ENCODE measurements at places on chromosomes 7 and 10. TPM values are rescaled to one million over a fixed set of nuclear protein-coding genes. Genes with fewer than 3 reads are reported as not detected.
A peak's percentile ranks its signal among the peaks of the same experiment; 100 is the strongest.

DNA sequence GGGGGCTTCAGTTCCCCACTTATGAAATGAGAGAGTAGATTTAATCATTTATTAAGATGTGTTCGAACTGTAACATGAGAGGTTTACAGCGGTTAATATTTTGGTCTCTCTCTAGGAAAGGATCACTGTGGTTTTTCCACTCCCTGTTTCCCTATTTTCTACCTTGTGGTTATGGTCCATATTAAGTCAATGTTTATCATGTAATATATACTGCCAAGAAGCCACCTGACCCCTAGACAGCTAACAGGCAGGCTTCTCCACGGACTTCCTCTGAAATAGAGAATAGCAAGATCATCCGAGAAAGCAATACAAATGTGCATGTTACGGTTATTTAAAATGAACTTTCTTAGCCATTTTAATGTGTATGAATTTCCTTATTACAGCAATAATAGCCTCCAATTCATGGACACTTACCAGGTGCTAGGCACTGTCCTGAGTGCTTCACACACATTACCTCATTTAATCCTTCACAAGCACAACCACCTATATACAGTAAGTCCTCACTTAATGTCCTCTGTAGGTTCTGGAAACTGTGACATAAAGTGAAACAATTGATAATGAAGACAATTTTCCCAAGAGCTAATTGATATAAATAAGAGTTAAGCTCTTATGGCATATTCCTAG lies 835 bp upstream of the COL28A1 start:
- DNase-seq: no peak

Gene TSPAN33
- total RNA-seq: 17.1 TPM

- DNase-seq: no peak
Observed at GRCh38 chr10:71873582-71874211, 22.6 kb upstream of the PSAP start.

Gene NPSR1
- total RNA-seq: not detected

Gene NUDT1
- not detected for total RNA-seq

Gene RAMP3
- 23.1 TPM for total RNA-seq

- DNase-seq: no peak
Observed at GRCh38 chr7:131002600-131002999, 268.6 kb upstream of the KLF14 start.

DNA sequence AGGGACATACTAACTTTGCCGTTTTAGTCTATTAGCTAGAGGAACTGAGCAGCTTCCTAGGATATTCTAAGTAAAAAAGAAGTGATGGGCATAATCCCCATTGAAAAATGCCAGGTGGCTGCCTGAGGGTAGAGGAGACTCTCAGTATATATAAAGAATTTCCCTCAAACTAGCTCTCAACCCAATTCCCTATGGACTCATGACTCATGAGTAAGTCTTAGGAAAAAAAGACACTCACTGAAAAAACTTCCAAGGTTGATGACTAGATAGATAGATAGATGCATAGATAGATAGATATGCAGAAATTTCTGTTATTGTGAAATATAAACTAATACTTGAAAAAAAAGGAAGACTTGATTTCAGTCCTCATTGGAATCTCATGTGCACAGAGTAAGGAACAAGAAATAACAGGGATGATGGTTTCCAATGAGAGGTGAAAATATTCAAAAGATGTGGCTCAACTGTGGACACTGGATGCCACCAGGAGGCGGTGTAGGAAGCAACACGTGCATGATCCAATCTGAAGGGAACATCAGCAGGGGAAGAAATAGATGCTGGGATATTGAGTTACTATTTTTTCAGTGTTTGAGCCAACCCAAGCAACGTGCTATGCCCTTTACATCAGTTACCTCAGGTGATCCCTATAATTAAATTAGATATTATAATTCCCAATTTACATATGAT lies 711.0 kb upstream of the LRRTM3 start:
- DNase-seq: no peak

- no peak for DNase-seq
Observed at GRCh38 chr10:72079356-72079755, 9.0 kb downstream of the SPOCK2 start.

DNA sequence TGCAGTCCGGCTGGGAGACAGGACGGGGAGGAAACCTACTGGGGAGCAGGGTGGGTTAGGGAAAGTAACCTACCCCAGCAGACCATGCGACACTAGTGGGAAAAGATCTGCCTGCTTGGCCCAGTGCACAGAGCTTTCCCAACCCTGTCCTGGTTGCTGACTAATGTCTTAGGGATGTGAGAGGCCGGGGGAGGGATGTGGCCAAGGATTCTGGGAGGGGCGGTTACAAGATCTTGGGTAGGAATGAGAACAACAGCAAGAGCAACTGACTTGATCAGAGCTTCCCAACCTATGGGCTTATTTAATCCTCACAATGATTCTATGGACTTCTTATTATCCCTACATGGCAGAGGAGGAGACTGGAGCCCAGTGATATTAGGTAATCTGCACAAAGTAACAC lies 24.0 kb upstream of the EIF5AL1 start:
- peak; percentile 58 for DNase-seq

GRCh38 chr7:152462995-152463708 lies 27.3 kb upstream of the KMT2C start:
- DNase-seq: no peak

DNA sequence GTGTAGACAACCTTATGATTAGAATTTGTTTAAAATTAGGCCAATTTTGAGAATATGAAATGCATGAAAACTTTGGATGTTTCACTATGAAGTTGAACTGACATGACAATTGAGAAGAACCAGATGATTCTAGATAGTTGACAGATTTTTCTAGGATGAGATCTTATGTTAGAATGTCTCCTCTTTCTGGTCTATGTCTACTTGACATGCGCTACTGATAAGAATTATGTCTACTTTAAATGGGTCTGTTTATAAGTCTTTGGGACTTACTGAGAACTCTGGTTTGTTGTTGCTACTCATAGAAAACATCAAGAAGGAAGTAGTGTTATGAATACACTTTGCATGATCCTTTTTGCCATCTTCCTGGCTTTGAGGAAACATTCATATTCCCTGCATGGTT lies 228.2 kb upstream of the CCDC6 start:
- DNase-seq: no peak

GRCh38 chr10:95408148-95408960 lies 117.6 kb upstream of the PDLIM1 start:
- no peak for DNase-seq

DNA sequence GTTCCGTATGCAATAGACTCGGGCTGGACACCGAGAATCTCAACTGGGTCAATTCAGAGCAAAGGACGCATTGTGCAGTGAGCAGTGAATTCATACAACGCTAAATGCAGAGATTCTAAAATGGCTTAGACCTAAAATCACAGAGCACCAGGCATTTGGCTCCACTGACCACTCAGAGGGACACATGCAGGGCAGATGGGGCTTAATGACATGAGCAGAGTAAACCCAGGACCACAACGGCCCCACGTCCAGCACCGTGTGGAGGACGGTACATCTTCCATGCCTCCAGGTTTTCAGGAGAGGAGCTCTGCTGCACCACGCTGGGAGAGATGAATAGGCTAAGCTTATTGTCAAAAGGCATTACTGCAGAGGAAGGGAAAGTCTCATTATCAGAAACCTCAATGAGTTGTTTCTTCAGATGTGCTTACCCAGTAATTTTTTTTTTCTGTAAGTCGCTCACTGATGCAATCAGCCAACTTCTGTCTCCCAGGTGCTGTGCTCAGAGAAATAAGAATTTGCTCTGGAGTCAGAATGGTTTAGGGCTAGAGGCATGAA lies 555.0 kb downstream of the PTPRN2 start:
- no peak for DNase-seq

Gene NKX2-3
- total RNA-seq: not detected

- DNase-seq: no peak
Observed at GRCh38 chr10:63692220-63692896, 171.2 kb downstream of the REEP3 start.

GRCh38 chr10:36157486-36157885 lies 515.4 kb upstream of the FZD8 start:
- no peak for DNase-seq

- DNase-seq: peak; percentile 47
Observed at GRCh38 chr7:140062118-140062527, 628 bp downstream of the PARP12 start.

Gene COL1A2
- 107 TPM for total RNA-seq

GRCh38 chr7:120806669-120807068 lies 51.3 kb downstream of the TSPAN12 start:
- DNase-seq: no peak

- no peak for DNase-seq
Observed at GRCh38 chr7:1566687-1567048, 3.2 kb downstream of the PSMG3 start.

DNA sequence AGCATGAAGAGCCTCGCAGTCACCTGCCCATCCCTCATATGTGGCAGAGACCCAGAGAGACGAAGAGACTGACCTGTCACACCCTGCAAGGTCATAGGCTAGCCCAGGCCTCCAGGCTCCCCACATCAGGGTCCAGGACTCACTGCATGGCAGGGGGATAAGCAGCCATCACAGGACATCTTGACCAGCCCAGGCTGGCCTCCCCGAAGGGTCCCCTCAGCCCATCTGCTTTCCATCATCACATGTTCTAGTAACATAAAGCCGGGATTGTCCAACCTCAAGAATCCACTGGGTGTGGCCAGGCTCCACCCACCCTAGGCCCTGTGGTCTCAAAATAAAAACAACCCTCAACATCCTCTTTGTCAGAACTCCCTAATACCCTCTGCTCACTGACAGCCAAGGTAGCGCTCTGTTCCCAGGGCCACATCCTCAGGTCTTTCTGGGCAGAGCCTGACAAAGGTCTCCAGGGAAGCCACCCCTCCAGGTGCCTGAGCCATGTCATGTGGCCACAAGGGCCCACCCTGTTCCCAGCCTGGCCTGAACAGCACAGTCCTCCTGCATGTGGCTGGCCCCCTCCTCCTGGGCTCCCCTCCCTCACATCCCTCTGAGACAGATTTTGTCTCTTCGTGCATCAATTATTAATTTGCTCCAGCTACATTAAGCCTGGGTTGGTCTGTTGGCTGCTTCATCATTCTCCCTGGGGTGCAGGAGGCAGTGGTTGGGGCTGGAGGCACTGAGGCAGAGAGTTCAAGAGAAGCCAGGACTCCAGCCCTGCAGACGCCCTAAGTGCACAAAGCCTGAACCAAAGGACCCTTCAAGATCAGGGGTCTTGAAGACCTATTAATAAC lies 131.8 kb upstream of the UNC5B start:
- DNase-seq: peak; percentile 2

GRCh38 chr7:93147363-93147762 lies 822 bp downstream of the SAMD9L start:
- DNase-seq: peak; percentile 10

DNA sequence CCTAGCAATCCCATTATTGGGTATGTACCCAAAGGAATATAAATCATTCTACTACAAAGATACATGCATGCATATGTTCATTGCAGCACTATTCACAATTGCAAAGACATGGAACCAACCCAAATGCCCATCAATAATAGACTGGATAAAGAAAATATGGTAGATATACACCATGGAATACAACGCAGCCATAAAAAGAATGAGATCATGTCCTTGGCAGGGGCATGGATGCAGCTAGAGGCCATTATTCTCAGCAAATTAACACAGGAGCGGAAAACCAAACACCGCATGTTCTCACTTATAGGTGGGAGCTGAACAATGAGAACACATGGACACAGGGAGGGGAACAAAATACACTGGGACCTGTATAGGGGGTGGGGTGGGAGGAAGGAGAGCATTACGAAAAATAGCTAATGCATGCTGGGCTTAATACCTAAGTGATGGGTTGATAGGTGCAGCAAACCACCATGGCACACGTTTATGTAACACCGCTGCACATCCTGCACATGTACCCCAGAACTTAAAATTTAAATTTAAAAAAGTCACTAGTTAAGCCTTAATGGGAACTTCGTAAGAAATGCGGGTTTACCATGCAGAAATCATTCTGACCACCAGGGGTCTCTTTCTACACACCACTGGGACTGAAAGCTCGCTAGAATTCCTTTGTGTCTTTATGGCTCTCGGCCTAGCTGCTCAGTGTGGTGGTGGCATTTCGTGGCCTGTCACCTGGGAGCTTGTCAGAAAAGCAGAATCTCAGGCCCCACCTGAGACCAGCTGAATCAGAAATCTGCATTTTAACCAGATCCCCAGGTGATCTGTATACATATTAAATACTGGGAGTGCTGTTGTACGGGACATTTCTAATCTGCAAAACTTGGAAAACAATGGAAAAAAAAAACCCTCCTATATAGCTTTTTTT lies 9.5 kb downstream of the ANKRD1 start:
- DNase-seq: peak; percentile 70

- DNase-seq: no peak
Observed at GRCh38 chr7:30612658-30613265, 18.1 kb downstream of the GARS1 start.

DNA sequence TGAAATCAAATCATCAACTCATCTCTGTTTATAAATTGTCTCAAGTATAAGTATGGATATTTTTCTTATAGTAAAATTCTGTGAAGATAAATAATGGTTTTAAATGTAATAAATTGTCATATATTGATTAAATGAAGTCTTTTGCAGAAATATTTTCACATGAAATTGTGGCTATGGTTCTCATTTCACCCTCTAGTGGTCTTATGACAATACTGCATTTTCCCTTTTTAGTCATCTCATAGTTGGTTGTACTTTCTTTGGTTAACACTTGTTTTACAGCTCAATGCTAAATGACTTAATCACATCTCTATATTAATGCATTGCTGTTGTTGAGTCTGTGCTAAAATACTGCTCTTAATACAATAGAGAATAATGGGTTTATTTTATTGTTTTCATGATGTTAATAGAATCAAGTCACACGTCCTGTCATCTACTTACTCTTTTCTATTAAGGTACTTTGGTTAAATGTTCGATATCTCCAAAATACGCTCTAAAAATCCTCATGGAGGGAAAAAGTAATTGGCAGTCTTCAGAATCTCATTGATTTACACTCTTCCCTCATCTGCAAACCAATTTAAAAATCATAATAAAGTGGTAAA lies 38.0 kb upstream of the CACNA2D1 start:
- no peak for DNase-seq

Gene VSTM2A
- total RNA-seq: not detected

Gene ABCC2
- total RNA-seq: 4.3 TPM

GRCh38 chr10:3043512-3044368 lies 23.6 kb upstream of the PFKP start:
- DNase-seq: peak; percentile 66

GRCh38 chr7:119919986-119920385 lies 353.0 kb upstream of the KCND2 start:
- no peak for DNase-seq

Gene ICA1
- 71.2 TPM for total RNA-seq

Gene CRHR2
- total RNA-seq: 0.33 TPM
